ENCODE measurements at places on chromosomes 6 and 20. TPM values are rescaled to one million over a fixed set of nuclear protein-coding genes. Genes with fewer than 3 reads are reported as not detected.

SALL4 gene
- total RNA-seq, result 0.26 TPM

POU3F2 gene
- not detected for total RNA-seq

CDKN1A gene
- 156 TPM for total RNA-seq

- no peak for DNase-seq
These were observed 76.0 kb downstream of the JPH2 start for GRCh38 chr20:44110816-44111568.

DNA sequence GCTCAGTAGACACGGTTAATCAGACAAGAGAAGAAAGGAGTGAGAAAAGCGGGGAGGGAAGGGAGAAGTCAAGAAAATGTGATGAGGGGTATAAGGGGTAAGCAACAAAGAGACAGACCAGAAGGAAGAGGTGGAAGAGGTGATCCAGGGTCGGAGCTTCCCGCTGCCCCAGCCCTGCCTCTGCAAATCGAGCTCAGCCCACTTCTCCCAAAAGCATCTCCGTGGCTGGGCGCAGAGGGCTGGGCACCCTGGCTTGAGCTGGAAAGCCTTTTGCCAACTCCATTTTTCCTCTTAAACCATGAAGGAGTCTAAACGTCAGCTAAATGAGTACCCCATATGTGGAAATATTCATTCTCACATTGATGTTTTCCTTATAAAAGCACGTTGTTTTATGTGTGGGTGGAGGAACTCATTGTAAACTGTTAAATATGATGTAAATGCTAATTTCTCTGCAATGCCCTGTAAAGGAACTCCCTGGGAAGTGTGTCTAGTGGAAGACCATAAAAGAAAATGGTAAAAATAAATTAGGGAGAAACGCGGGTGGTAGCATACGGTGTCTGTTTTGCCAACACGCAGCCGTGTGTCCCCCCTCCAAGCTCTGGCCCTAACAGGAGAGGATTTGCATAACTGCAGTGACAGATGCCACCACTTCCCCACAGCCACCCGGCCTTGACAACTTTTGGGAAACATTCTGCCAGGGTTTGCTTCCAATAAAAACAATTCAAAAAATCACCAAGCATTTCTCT lies 55.2 kb upstream of the MAFB start:
- no peak for DNase-seq

- no peak for DNase-seq
These were observed 43.5 kb upstream of the TIAM2 start for GRCh38 chr6:154951345-154952200.

- no peak for DNase-seq
These were observed 384.9 kb downstream of the MAFB start for GRCh38 chr20:40304119-40304613.

DNA sequence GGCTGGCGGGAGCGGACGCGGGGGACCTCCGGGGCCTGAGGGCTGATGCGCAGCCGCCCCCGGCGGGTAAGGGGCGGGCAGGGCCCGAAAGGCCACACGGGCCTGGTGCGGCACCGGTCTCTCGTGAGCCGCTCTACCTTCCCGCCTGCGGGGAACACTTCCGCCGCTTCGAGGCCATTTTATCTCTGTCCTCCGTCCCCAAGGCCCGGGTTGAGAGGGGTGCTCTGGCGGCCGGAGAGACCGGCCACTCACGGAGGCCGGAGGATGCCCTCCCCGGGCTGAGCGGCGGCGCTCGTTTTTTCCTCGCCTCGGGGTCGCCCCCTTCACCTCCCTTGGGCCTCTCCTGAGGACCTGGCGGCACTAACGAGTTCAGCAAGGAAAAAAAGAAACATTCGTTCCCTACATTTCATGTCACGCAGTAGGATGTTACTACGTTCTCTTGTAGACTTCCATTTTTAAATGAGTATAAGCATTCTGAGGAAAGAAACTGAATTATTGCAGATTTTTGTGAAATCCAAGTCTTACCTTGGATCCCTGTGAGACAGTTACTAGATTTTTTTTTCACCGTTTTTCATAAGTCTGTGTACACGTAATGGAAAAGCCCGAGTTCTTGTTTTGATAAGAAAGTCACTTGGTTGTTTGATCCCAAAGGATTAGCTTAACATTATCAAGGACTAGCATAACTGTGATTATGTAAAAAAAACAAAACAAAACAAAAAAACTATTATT lies 575 bp downstream of the WTAP start:
- peak; percentile 72 for DNase-seq
